Gastroesophageal sphincter (tissue), 4 donors: ENCODE measurements at places on chromosomes 2 and 18. TPM values are rescaled to one million over a fixed set of nuclear protein-coding genes. Genes with fewer than 3 reads are reported as not detected.

DNA sequence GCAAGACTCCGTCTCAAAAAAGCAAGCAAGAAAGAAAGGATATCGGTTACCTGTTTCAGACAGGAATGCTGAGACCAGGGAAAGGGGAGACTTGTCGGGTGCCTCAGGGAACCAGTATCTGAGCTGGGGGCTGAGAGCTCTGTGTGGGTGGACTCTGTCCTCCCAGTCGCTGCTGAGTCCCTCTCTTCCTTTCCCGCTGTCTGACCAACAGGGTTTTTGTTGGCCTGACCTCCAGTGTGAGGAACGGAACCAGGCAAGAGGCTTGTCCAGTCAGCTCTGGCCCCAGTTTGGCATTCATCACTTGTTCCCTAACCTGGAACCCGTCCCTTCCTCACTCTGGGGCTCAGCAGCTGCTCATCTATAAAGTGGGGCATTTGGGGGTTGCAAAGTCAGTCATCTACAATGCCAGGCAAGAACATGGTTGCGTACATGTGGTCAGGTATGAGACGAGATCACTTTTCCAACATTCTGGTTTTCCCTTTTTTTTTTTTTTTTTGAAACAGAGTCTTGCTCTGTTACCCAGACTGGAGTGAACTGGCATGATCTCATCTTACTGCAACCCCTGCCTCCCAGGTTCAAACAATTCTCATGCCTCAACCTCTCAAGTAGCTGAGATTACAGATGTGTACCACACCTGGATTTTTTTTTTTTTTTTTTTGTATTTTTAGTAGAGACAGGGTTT lies 116.4 kb downstream of the PLB1 start:
- no peak for ATAC-seq

The OTOS gene
- total RNA-seq: not detected

GRCh38 chr2:217628061-217628460 lies 374.7 kb downstream of the TNS1 start:
- no peak for ATAC-seq

The CACNB4 gene
- total RNA-seq: 2.2 TPM
